ENCODE measurements at places on chromosomes 4 and X.

DNA sequence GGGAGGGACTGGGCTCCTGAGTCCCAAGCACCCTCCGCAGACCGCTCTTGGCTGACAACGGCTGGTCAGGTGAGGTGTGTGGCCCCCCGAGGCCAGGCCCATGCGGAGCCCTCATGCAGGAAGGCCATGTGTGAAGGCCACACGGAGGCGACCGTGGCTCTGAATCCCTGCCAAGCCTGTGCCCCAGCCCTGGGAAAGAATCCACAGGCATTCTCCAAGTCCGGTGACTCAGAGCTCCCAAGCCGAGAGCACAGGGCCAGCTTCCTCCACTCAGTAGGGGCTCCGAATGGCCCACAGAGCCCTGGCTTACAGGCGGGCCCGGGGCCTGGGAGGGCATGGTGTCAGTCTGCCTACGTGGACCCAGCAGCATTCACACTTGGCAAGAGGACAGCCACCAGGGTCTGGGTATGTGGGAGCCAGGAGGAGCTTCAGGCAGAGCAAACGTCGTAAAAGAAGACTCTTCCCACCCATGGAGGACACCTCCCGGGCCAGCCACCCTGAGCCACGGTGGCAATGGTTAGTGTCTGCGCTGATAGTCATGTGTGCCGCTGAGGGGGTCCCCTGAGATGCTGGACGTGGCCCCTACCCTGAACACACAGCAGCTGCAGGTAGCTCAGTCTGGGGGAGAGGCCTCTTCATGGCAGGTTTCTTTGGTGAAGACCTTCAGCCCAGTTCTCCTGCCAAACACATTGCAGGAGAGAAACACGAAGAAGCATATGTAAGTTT is 105.7 kb downstream of the PSAPL1 start:
- DNase-seq: peak; percentile 25

DNA sequence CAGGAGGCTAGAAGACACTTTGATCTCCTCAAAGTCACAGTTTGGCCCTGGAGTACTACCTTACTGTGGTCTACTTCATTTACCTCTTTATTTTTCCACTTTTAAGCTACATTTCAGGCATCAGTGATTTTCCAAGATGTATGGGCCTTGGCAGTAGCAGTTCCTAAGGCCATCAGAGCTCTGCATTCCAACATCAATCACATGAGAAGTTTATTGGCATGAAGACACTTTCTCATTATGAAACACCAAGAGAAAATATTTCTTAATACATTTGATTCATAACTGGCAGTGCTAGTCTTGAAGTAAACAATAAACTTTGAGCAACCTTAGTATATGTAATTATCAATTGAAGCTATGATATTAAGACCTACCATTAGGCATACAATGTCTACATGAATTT is 178.1 kb downstream of the IL15 start:
- DNase-seq: no peak

DNA sequence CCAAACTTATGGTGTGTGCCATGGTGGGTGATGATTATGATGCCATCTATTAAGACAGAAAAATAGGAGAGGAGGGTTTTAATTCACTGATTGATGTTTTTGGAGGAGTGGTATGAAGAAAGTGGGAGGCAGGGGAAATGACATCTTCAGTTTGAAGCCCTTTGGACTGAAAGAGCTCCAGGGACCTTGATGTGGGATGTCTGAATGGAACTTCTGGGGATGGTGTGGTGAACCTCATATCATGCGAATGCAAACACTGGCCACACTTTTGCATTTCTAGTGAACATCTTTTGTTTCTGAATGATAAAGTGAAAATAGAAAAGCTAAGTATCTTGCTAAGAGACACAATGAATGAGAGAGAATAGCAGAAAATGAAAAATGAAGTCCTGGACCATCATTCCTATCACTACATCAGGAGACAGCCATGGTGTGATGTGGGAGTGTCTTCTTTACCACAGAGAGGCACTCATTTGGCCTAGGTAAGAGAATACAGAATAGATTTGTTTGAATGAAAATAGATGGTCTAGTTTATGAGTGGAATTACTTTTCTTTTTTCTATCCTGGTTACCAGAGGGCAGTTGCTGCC is 123.5 kb downstream of the ZNF827 start:
- no peak for DNase-seq

GRCh38 chr4:81346719-81347118 is 125.0 kb downstream of the RASGEF1B start:
- DNase-seq: no peak

GRCh38 chr4:132065940-132066495 is 1083.1 kb upstream of the PCDH10 start:
- no peak for DNase-seq

DNA sequence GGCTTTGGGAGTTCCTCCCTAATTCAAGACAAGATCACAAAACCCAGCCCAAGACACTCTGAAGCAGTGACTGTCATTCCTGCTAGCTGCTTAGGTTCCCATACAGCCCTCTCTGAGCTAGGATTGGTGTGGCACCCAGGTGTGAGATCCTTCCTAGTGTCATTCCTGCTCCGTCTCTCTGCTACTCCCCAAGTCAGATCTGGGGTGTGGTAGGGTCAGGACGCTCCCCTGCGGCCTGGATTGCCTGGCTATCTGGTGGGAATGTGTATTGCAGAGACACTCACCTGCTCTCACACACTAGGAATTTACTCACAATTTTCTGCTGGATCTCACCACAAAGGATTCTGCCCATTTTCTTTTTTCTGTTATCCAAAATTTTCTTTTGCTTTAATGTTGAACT is 560.8 kb upstream of the ATOH1 start:
- DNase-seq: no peak

- peak; percentile 49 for DNase-seq
Observed at GRCh38 chr4:117093571-117093970, 8.2 kb upstream of the TRAM1L1 start.

GRCh38 chr4:6595897-6596537 is 21.0 kb downstream of the MAN2B2 start:
- no peak for DNase-seq

- DNase-seq: peak; percentile 48
Observed at GRCh38 chr4:74317616-74318246, 9.5 kb downstream of the EPGN start.

All from skeletal muscle cell (primary cell).